Activated CD4-positive, alpha-beta T cell treated with anti-CD3 and anti-CD28 coated beads for 36 hours (primary cell): ENCODE measurements at places on chromosomes 5 and 9.
A peak's percentile ranks its signal among the peaks of the same experiment; 100 is the strongest.

GRCh38 chr5:16755641-16756040, 138.8 kb upstream of the RETREG1 start:
- no peak for DNase-seq

- no peak for DNase-seq
Observed at GRCh38 chr5:101431201-101431600, 528.1 kb upstream of the ST8SIA4 start.

- DNase-seq: no peak
Observed at GRCh38 chr5:40221796-40222195, 457.9 kb upstream of the PTGER4 start.

DNA sequence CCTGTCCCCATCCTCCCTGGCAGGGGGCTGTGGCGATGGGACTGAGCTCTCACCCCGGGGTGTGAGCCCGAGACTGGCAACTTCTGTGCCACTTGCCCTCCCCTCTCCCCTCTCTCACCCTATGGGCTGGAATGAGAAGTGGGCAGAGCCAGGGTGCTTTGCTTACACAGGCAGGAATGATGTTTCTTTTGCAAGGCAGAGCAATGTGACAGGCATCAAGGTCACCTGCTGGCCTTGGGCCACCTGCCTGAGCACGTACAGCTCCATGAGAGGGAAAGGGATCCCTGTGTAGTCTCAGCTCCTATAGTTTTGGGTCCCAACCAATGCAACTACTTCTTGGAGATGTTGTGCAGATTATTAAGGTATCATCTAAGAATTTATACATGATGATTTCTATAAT, 252.8 kb upstream of the DAP start:
- DNase-seq: no peak

DNA sequence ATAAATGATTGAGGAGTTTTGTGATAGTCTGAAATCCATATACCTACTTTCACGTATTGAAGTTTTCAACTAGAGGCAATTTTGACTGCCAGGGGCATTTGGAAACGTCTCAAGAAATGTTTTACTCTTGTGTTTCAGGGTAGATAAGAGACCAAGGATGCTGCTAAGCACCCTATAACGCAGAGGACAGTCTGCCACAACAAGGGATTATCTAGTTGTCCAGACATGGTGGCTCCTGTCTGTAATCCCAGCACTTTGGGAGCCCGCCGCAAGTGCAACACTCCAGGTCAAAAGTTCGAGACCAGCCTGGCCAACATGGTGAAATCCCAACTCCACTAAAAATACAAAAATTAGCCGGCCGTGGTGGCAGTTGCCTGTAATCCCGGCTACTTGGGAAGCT, 133.7 kb upstream of the CCNG1 start:
- DNase-seq: no peak

DNA sequence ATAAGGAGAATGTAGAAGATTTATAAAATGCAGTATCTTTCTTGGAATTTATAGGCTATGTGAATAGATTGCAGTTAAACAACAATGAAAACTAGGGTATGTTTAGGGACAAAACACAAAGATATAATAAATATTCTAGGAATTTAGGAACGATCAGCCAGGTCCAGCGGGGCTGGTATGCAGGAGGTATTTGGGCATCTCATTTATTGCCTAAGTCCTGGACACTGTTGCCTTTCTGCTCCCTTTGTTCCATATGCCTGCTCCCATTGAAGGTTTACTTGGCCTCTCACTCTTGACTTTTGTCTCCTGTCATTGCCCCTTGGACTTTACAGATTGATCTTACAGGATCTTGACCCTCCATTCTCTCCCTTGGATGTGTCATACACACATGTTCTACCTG, 55.9 kb downstream of the SNX24 start:
- DNase-seq: no peak

- no peak for DNase-seq
Observed at GRCh38 chr5:113292462-113292861, 142.3 kb downstream of the TSSK1B start.

GRCh38 chr5:27494887-27495286, 456.5 kb upstream of the CDH9 start:
- no peak for DNase-seq

GRCh38 chr9:13532407-13532806, 252.9 kb upstream of the MPDZ start:
- DNase-seq: no peak

DNA sequence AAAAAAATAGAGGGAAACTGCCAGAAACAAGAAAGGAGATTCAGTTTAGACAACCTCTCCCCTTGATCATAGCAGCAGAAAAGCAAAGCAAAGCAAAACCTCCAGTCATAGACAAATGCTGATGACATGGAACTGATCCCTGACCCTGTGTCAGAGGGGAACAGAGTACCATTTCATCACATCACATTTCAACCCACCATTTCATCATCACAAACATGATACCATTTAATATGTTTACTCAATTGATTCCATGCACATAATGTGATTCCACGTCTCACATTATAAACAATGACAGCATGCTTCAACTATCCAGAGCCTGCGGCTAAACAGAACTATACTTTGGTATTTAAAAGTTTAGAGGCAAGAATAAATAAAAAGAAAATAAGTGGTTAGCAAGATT, 28.7 kb upstream of the ACOT12 start:
- no peak for DNase-seq

DNA sequence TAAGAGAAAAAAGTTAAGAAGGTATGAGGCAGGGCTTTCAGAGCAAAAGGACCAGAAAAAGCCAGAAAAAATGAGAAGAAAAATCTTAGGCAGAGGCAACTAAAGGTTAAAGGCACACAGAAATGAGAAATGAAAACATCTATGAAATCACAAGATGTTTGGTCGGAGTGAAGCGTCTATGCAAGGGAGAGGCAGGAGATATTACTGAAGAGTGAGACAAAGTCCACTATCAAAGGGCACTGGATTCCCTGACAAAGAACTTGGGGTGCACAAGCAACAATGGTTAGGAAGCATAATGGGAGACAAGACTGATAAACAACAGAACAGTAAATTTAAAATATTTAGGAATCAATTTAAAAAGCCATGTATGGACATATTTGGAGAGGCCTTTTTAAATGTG, 16.9 kb downstream of the PANK3 start:
- DNase-seq: no peak

DNA sequence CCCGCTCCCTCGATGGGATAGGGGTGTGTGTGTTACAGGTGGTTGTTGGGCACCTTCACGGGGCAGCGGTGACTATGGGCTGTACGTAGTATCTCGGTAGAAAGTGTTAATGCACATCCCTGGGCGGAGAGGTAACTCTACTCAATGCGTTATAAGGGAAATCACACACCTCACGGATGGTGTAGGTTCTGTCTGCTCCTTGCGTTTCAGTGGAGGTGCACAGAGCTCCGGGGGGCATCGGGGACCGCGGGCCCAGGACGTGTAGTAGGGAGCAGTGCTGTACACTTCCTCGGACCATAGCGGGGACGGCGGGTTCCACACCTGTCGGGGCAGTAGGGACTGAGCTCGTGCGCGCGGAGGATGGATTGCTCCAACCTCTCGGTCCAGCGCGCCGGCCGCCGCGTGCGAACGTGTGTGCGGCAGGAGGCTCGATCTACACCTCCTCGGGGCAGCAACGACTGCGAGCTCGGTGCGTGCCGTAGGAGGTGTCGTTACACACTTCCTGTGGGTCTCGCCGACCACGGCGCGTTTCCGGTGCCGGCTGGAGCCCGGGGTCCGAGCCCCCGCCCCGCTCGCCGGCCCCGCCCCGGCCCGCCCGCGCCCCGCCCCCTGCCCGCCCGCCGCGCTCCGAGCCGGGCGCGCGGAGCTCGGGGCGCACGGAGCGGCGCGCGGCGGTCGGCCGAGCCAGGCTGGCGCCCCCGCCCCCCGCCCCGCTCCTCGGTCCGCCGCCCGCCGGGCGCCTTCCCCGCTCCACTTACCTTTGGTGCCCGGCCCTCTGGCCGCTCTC, at the start of gene KIAA1958:
Gene KIAA1958 (plus strand): TSS at position 607 of the 787 bp plus-strand sequence. CDS start 87,254 bp downstream, outside the sequence.
- DNase-seq: peak; percentile 94
